ENCODE measurements at places on chromosomes 7 and 10.
A peak's percentile ranks its signal among the peaks of the same experiment; 100 is the strongest.

- DNase-seq = no peak
Measured at GRCh38 chr7:95429241-95429990, 5.4 kb downstream of the PON2 start.

- DNase-seq = no peak
Measured at GRCh38 chr7:47100148-47100816, 481.6 kb downstream of the TNS3 start.

DNA sequence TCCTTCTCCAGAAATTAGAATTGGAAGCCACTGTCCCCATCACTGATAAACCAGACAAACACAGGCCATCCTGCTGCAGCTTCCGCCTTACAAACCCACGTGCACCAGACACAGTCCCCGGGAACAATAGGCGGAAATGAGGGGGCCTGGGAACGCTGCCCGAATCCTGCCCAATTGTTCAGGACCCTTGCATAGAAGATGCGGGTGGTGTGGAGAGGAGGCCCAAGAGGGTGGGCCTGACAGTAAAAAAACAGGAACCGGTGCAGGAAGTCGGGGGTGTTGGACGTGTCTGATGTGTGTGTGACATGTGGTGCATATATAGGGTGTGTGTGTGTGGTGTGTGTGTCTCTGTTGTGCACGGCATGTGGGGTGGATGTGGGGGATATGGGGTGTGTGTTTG, 26.5 kb upstream of the CHST15 start:
- DNase-seq = no peak

DNA sequence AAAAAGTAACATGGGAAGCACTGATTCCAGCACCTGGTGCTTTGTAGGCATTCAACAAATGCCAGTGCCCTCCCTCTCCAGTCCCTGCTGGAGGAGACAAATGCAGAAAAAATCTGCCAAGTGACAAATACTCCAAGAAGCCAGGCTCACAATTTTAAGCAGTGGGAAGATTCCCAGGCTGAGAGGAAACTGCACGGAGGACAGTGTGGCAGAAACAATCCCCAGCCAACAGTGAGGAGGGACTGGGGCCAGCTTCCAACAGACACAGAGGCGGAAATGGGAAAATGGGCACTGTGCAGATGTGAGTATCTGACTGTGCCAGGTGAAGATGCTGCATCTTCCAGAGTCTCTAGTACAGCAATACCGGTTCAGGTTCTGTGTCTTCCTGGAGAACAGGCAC, 106.3 kb downstream of the SLIT1 start:
- DNase-seq = no peak

DNA sequence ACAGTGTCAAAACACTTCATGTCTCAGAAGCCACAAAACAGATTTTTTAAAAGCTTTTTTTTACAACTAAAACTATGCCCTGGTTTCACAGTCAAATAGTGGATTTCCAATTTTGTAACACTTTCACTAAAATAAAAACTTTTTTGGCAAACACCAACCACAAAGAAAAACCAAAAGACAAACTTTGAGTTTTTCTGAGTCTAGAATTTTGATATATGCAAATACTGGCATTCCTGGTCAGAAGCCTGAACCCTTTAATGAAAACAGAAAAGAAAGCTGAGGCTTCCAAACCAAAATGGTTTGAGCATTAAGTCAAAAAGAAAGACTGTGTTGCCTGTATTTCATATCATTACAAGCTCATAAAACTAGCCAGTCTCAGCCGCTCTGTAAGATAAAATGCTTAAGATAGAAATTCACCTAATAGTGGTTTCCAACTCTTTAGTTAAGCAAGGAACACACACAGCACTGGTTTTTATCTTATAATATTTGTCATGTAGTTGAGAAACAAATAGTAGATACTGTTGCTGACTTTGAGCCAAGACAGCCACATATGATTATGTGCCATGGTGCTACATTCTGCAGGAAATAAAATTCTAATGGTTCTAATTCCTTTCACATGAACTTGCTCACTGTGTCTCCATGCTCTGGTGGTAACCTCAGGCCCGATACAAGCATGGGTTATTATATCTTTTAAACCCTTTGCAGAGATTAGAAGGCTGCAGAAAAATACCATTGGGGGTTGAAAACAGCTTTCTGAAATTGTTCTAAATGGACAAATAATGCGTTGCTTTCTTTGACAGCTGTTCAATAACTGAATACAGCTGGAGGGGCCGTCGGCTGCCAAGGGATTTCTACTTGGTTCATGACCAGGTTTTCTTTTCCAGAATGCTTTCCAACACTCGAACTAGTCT, 49.4 kb downstream of the FAM171A1 start:
- DNase-seq = peak; percentile 61

GRCh38 chr10:103599211-103599610, 105.7 kb downstream of the NEURL1 start:
- no peak for DNase-seq

DNA sequence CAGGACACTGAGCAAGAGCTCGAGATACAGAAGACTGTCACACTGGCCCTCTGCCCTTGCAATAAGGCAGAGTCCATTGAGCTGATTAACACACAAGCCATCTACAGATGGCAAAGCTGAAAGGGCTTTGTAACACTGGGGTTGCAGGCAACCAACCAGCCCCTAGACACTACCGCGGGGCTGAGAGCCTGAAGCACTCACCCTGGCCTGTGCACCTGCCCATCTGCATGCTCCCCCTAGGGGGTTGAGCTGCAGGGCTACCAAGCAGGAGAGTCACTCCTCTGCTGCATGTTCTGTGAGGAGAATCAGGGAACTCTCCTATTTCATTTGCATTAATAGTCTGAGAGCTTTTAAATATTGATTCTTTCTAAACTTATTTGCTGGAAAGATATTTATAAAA, 128.1 kb upstream of the VIPR2 start:
- no peak for DNase-seq

- DNase-seq = no peak
Measured at GRCh38 chr10:513393-513792, 176.1 kb downstream of the DIP2C start.

GRCh38 chr7:18049262-18049661, 21.6 kb upstream of the PRPS1L1 start:
- DNase-seq = no peak

- DNase-seq = no peak
Measured at GRCh38 chr10:470339-471003, 219.0 kb downstream of the DIP2C start.

Measured in NCI-H226 (cell line).